Activated naive CD8-positive, alpha-beta T cell treated with anti-CD3 and anti-CD28 coated beads, Interleukin-2, amount 50 U/mL, for 16 hours (primary cell): ENCODE measurements at places on chromosomes 5 and 9.

DNA sequence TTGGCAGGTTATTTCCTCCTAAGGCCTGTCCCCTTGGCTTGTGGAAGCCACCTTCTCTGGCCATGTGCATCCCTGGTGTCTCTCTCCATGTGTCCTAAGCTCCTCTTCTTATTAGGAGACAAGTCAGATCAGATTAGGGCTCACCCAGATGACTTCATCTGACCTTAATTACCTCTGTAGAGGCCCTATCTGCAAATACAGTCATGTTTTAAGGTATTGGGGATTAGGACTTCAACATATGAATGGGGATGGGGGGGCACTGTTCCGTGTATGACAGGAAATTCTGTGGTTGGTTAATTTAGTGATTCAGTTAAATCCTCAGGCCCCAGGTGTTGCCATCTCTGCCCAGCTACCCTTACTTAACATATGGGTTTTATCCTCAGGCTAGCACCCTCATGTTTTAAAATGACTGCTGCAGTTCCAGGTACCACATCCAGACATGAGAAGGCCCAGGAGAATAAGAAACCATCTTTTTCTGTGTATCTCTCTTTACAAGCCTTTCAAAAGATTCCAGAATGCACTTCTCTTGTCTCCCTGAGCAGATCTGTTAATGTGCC, 51.9 kb upstream of the RAI14 start:
- no peak for DNase-seq

- no peak for DNase-seq
Observed at GRCh38 chr5:172858990-172859811, 25.1 kb downstream of the ERGIC1 start.

DNA sequence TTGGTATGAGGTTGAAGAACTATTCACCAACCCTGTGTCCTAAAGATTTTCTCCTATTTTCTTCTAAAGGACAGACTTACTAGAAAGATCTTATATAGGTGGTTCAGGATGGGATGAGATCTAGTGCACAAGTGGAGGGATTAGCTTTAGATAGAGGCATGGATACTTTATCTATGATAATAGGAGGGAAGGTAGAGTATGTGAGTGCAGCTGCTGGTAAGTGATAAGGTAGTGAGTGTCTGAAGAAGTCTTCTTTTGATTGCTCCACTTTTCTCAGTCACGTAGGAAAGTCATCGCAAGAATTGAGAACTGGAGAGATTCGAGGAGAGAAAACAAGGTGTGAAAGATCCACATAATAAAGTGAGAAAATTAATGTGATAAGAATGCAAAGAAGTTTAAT, 6.0 kb upstream of the NDUFS4 start:
- DNase-seq, result no peak

DNA sequence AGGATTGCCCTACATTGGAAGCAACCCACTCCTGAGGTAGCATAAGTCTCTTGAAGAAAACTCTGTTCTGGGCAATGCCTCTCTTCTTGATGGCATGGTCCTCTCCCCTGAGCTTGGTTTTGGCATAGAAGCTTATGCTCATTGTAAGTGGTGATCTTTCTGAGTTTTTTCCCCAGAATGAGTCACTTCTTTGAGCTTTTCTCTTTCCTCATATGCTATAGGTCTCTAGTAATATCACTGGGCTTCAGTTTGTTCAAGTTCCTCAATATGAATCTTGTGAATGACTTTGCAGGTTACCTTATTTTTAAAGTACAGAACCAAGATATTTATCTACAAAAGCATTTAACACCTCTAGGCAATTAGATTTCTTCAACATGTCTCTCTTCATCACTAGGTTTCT, 76.5 kb upstream of the ATG10 start:
- DNase-seq, result no peak

DNA sequence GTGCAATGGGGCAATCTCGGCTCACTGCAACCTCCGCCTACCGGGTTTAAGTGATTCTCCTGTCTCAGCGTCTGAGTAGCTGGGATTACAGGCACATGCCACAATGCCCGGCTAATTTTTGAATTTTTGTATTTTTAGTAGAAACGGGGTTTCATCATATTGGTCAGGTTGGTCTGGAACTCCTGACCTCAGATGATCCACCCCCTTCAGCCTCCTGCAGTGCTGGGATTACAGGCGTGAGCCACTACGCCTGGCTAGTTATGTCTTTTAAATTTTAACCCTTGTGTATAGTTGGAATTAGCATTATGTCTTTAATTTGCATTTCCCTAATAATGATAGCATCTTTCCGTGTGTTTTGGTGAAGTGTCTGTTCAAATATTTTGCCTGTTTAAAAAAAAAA, 11.5 kb downstream of the GPBP1 start:
- no peak for DNase-seq

DNA sequence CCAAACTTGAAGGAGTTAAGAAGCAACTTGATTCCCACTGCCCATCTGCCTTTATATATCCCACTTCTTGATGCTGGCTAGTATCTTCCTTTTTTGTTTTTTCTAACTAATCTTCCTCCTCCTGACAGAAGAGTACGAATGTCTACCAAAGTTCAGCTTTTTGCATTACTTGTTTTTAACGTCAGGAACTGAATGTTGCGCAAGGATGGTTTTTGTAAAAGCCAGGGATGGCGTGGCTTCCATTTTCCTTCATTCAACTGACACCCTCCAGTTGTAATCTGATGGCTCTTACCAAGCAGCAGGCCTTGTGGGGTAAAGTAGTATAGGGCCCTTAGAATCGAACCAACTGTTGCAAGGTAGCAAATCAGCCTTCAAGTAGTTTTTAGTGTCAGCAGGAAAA, 70.8 kb upstream of the GPR151 start:
- DNase-seq, result no peak

- DNase-seq, result no peak
Observed at GRCh38 chr5:153551537-153552079, 61.1 kb downstream of the GRIA1 start.

DNA sequence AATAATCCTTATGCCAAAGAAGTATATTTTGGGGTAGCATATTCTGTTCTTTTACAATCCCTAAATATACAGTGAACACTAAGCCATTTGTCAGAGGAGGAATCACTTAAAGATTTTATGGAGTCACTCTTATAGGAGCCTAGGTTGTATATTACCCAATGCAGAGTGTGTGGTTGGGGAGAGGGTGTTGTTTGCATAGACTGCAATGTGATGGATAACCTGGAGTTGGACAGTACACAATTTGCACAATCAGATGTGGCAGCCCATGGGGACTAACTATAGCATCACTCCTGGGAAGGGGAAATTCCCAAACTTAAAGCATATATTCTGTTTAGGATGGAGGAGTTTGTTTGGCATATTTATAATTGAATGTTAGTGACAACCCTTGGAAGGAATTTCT, 9.6 kb upstream of the NDFIP1 start:
- DNase-seq, result no peak

GRCh38 chr9:21477466-21477865, 4.6 kb downstream of the IFNE start:
- DNase-seq, result no peak

GRCh38 chr5:69050214-69050613, 43.6 kb upstream of the SLC30A5 start:
- DNase-seq, result no peak

DNA sequence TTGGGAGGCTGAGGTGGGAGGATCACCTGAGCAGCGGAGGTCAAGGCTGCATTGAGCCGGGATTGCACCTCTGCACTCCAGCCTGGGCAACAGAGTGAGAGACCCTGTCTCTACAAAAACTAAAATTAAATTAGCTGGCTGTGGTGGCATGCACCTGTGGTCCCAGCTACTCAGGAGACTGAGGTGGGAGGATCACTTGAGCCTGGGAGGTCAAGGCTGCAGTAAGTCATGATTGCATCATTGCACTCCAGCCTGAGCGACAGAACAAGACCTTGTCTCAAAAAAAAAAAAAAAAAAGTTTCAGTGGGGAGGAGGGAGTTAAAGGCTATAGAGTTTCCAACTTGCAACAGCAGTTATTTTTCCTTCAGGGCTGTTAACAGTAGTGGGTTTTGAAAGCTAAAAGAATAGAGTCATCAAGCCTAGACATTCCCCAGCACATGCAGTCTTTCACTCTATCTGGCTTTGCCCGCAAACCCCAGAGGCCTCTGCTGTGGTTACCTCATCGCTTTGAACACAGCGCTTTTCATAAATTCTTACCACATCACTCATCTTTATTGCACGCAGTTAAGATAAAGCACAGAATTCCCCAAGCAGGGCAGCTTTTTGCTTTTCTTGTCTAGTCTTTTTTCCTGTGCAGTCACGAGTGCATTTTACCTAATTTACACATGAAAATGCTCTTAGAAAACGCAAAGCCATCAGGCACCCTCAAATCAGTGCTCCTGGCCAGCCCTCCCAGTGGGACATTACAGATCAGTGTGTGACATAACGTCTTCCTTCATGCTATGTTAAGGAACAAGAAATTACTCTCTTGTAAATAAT, 8.7 kb upstream of the SLC2A8 start:
- DNase-seq, result peak; percentile 67

GRCh38 chr5:80288177-80288576, 31.6 kb upstream of the SPZ1 start:
- DNase-seq, result no peak

- DNase-seq, result no peak
Observed at GRCh38 chr9:99169086-99169485, 52.7 kb downstream of the ALG2 start.

DNA sequence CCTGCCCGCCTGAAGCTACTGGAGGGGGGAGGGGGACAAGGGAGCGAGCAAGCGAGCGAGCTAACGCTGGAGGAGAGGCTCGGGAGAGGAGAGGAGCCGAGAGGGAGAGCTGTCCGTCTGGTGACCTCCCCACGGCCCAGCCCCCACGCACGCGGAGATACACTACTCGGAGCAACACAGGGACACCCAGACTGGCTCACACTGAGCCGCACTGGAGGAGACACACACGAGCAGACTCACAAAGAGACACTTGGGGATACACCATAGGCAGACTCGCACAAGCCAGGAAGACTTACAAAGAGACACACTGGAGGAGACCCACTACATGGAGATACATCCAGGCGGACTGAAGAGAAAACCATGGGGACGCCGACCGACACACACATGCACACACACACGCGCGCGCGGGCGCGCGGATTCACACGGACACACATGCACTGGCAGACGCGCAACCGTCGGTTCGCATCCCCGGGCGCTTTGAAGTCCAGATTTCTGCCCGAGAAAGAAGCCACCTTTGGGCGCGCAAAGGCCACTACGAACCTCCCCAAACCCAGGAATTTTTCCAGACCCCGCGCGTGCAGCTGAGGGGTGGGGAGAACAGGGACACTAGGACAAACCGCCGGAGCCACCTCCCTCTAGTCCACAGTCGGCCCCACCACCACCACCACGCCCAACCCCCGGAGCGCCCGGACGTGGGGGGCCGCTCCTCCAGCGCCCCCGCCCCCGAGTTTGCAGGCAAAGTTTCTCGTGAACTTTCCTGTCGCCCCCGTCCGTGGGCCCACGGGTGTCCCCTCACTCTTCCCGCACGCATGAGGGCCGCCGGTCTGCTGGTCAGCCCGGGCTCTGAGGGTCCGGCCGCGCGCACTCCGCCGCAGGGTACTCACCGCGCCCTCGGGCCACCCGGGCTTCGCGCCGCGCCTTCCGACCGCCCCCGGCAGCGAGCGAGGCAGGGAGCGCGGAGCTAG, 571 bp downstream of the CNTFR start:
- no peak for DNase-seq

GRCh38 chr5:111311666-111312065, 87.5 kb downstream of the CAMK4 start:
- no peak for DNase-seq

- no peak for DNase-seq
Observed at GRCh38 chr9:91084896-91085516, 276.7 kb downstream of the AUH start.

DNA sequence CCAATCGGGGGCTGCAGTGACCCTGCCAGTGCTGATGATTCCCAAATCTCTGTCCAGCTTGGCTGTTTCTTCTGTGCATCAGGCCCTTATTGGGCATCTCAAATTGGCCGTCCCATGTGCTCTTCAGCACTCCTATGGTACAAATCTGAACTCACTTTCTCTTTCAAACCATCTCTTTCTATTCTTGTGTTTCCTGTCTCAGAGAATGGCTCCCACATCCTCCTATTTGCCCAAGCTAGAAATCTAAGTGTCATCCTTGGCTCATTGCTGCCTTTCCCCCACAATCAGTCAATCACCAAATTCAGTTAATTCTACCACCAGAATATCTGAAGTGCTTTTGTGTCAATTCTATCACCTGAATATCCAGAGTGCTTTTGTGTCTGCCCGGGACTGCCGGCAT, 336.6 kb downstream of the CWC27 start:
- no peak for DNase-seq

- no peak for DNase-seq
Observed at GRCh38 chr5:135697251-135697958, 118.6 kb upstream of the CXCL14 start.

DNA sequence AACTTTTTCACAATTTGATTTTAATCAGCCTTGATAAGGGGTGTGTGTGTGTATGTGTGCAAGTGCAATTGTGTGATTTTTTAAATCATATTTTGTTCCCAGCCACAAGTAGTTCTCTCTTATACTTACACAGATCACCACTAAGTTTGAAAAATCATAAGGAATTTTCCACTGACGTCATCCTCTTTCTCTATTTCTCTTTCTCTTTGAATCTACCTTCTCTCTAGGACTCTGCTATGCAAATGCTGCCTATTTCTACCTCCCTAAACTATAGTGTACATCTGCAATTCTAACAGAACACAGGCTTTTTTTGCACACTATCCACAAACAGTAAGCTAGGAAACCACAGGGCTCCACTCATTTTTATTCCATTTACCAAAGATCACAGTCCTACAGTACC, 254.6 kb upstream of the CYLC2 start:
- DNase-seq, result no peak

DNA sequence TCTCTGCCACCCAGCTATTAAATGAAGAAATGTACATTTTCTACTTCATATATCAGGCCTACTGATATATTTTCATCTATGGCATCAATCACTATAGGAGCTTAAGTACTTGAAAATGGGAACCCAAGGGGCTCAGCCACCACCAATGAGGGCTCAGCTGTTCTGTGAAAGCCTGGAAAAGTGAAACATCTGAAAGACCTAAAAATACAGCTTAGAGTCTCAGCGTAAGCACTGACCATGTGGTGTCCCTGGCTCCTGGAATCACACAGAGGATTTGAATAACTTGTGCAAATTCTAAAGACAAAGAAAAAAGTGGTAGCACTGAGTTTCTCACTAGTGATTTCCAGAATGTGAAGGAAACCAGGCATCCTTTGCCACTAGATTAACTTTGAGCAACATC, 64.5 kb downstream of the PTPRD start:
- no peak for DNase-seq

GRCh38 chr5:90347462-90347861, 62.1 kb downstream of the CETN3 start:
- DNase-seq, result no peak

GRCh38 chr9:91820949-91821880, 128.8 kb downstream of the ROR2 start:
- DNase-seq, result no peak

- no peak for DNase-seq
Observed at GRCh38 chr5:140630292-140631035, 2.5 kb downstream of the CD14 start.

GRCh38 chr5:68221488-68221887, 5.9 kb downstream of the PIK3R1 start:
- no peak for DNase-seq

GRCh38 chr5:73067213-73067612, 53.2 kb upstream of the TMEM171 start:
- no peak for DNase-seq
